ENCODE measurements at places on chromosomes 4 and X.

- no peak for DNase-seq
Measured at GRCh38 chr4:1199556-1200331, 27.4 kb upstream of the SPON2 start.

- DNase-seq: no peak
Measured at GRCh38 chrX:19673375-19674040, 158.2 kb upstream of the MAP3K15 start.

- DNase-seq: no peak
Measured at GRCh38 chr4:74096265-74096980, 2.6 kb downstream of the CXCL2 start.

DNA sequence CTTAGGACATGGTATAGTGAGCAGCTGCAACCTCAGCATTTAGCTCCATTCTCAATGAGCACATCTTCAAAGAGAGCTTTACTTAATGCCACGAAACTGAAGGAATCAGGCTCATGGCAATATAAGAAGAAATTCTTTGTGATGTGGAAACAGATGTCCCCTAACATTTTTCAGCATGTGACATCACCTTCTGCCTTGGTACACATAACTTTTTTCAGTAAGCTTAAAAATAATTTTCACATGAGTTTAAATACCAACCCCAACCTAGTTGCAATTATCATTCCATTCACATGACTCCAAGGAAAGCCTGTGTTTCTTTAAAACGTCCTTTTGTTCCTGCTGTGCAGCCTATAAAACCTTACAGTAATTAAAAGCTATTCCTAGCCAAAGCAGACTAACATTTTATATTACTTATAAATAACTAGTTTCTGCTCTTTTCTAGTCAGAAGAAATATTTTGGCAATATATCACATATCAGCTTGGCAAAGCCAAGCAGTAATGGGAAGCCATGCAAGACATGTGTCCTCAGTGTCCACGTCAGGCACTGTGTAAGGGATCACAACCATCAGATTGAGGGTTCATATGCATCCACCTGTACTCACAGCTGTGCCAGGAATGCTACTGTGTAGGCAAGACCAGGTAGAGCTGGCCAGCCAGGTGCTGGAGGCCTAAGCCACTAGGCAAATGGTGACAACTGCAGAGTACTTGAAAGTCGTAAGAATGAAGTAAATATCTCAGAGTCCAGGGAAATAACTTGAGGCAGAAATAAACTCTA is 466.6 kb downstream of the INPP4B start:
- no peak for DNase-seq

DNA sequence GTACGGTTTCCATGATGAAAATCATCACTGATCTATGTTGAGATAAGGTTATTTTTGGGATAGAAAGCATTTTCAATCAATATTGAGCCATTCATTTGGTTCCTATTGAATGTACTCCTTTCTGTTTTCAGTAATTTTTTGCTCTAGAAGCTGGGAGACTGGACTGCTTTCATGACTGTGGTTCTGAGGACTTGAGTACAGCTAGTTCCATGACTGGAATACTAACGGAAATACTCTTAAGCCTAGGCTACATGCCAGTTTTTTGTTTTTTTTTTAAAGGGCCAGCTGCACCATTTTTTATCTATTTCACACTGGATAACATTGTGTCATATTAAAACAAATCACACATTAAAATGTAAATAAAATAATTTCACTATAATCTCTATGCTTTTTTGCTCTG is 16.7 kb downstream of the PRR32 start:
- no peak for DNase-seq

GRCh38 chrX:116413273-116413672 is 23.1 kb upstream of the SLC6A14 start:
- DNase-seq: no peak

DNA sequence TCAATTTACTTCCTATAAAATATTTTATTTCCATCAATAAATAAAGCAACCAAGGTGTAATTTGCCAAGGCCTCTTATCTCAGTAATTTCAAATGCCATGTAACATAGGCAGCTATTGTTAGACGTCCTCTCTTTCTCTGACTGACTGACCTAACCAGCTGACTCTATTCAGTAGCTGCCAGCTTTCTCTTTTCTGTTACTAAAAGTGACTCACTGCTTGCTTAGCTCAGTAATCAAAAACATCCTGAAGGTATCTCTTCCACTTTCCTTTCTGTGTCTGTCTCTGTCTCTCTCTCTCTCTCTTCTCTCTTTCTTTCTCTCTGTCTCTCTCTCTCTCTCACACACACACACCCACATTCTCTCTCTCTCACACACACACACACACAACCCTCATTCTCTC is 134.2 kb downstream of the SPOCK3 start:
- no peak for DNase-seq

DNA sequence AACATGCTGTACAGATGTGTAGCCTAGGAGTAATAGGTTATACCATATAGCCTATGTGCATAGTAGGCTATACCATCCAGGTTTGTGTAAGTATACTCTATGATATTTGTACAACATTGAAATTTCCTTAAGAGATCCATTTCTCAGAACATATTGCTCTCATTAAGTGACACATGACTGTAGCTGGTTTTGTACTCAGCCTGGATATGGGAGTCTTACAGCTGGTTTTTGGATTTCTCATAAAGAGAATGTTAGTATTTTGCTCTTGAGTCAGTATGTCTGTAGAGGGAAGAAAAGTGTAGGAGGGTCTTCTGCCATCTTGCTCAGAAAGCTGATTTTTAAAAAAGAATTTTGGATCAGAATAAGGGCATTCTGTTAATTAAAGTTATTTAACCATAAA is 85.3 kb downstream of the SMARCA5 start:
- DNase-seq: no peak

- no peak for DNase-seq
Measured at GRCh38 chr4:36251983-36252382, 7.7 kb upstream of the ARAP2 start.

- no peak for DNase-seq
Measured at GRCh38 chr4:121977251-121978171, 25.7 kb upstream of the TRPC3 start.

DNA sequence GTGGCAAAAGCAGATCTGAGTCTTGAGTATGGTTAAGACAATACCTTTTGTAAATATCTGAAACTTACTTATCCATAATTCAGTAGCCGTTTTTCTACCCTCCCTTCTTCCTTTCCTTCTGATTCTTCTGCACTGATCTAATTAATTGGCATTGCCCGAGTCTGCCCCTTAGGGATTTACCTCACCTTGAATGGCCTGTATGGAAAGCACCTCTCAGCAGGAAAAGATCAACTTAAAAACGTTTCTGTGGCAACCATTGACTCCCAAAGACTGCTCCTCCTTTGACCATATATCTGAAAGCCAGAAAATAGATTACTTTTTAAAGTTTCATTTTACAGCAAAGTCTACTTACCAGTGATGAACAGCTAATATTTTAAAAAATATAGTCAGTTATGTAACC is 496.5 kb upstream of the LCORL start:
- DNase-seq: no peak

- no peak for DNase-seq
Measured at GRCh38 chr4:2448589-2448988, 20.3 kb upstream of the RNF4 start.

- DNase-seq: no peak
Measured at GRCh38 chrX:31331928-31332327, 260.1 kb upstream of the FTHL17 start.

DNA sequence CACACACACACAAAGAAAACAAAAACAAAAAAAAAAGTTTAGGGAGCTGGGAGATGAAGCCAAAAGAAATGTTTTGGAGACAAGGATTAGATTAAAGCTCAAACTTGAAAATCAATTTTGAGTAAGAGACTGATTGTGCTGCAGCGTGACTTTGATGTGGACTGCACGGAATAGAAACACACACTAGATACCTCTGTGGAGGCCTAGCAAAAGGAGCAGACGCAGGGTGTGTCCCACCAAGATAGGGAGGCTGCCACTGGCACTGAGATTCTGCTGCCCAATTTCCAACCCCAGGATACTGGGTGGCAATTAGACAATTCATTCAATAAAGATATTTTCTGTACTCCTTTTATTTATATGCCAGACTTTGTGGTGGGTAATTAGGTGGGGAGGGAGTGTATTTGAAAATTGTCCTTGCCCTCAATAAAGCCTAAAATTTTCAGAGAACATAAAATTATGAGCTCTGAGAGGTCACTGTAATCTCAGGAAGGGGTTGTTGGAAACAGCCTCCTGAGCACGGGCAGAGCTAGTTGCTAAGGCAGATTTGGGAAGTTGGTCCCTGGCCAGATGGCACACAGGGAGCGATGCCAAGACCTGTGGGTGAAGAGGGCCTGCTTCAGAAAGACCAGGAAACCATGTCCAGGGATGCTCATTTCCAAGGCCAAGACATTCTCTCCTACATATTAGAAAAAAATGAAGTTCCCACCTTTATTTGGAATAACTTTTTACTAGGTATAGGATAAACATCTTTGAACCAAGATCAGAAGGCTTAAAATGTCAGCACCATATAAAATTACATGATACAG is 1.9 kb upstream of the PPP3CA start:
- no peak for DNase-seq

GRCh38 chr4:147160908-147161513 is 215.3 kb upstream of the TTC29 start:
- no peak for DNase-seq

- DNase-seq: no peak
Measured at GRCh38 chr4:181618038-181618618, 625.1 kb upstream of the TENM3 start.

DNA sequence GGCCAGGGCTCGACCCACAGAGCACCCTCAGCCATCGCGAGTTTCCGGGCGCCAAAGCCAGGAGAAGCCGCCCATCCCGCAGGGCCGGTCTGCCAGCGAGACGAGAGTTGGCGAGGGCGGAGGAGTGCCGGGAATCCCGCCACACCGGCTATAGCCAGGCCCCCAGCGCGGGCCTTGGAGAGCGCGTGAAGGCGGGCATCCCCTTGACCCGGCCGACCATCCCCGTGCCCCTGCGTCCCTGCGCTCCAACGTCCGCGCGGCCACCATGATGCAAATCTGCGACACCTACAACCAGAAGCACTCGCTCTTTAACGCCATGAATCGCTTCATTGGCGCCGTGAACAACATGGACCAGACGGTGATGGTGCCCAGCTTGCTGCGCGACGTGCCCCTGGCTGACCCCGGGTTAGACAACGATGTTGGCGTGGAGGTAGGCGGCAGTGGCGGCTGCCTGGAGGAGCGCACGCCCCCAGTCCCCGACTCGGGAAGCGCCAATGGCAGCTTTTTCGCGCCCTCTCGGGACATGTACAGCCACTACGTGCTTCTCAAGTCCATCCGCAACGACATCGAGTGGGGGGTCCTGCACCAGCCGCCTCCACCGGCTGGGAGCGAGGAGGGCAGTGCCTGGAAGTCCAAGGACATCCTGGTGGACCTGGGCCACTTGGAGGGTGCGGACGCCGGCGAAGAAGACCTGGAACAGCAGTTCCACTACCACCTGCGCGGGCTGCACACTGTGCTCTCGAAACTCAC is 3.6 kb downstream of the MID1IP1 start:
- no peak for DNase-seq

- DNase-seq: no peak
Measured at GRCh38 chrX:120499301-120500072, 30.4 kb upstream of the LAMP2 start.

DNA sequence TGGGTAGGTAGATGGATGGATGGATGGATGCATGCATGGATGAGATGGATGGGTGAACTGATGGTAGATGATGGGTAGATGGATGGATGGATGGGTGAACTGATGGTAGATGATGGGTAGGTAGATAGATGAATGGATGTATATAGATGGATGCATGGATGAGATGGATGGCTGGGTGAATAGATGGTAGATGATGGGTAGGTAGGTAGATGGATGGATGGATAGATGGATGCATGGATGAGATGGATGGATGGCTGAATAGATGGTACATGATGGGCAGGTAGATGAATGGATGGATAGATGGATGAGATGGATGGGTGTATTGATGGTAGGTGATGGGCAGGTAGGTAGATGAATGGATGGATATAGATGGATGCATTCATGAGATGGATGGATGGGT is 15.1 kb upstream of the SLC25A6 start:
- no peak for DNase-seq

DNA sequence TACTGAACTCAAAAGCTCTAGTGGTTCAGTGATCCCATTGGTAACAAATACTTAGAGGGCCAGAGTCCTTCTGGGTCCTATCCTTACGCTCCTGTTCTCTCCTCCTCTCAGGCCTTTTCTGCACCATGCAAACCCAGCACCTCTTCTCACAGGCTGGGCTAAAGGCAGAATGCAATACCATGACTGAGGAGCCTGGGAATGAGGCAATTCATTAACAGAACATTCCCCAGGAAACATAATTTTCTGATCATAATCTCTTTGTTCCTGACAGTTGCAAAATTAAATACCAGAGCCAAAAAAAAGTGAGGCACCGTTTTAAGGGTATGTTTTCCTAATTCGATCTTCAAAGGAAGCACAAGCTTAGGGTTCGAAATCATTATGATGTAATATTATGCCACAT is 9.0 kb downstream of the SORBS2 start:
- no peak for DNase-seq

DNA sequence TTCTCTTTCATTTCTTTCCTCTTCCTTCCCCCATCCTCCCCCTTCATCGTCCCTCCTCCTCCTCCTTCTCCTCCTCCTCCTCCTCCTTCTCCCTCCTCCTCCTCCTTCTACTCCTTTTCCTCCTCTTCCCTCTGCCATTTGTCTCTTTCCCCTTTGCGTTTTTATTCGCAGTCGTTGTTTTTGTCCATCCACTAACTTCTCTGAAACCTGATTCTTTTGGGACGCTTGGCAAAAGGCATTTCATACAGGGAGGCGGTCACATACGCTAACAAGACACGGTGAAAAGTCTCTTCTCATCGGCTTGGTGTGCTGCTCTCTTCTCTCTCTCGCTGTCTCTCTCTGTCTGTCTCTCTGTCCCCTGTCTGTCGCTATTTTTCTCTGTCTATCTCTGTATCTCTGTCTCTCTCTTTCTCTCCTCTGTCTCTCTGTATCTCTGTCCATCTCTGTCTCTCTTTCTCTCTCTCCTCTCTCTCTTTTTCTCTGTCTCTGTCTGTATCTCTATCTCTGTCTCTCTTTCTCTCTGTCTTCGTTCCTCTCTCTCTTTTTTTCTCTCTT is 5.4 kb upstream of the SHOX start:
- no peak for DNase-seq

DNA sequence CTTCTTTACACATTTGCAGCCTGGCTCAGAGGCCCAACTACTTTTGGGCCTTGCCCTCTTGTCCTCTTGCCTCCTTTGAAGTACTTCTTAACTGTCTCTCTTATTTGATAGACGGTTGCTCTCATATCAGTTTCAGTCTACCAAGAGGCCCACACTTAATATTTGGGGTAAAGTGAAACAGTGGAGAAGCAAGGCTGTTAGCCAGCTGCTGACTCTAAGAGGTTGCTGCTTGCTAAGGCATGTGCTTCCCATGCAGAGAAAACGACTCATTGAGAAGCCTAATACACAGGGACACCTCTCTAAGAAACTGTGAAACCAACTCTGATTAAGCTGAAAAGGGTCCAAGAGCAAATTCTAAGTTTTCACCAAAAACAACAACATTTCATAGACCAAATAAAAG is 94.6 kb downstream of the PPP3CA start:
- no peak for DNase-seq

GRCh38 chr4:169084954-169085353 is 74.9 kb upstream of the CBR4 start:
- no peak for DNase-seq

GRCh38 chr4:73922766-73923630 is 53.8 kb downstream of the CXCL1 start:
- DNase-seq: no peak

GRCh38 chrX:72243472-72243871 is 4.6 kb upstream of the ERCC6L start:
- DNase-seq: no peak

Data from activated CD8-positive, alpha-beta memory T cell treated with anti-CD3 and anti-CD28 coated beads for 4 hours (primary cell).